ENCODE measurements at places on chromosomes 4 and X.

DNA sequence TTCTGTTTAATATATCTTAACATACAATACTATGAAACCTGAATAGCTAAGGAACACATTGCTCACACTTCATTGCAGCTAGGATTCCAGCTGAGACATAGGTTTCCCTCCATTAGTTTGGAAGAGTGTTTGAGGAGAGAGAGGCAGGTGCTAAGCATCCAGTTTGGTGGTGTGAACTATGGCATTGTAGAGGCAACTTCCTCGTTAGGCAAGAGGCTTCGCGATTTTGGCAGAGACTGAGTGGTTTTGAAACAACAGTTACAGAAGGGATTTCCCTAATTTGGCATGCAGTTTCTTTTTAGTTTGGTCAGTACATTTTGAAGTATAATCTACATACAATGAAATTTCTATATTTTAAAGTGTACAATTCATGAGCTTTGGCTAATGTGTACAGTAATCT is 117.1 kb upstream of the BMP3 start:
- no peak for DNase-seq

- no peak for DNase-seq
These were observed 45.8 kb downstream of the TET2 start for GRCh38 chr4:105192474-105192873.

DNA sequence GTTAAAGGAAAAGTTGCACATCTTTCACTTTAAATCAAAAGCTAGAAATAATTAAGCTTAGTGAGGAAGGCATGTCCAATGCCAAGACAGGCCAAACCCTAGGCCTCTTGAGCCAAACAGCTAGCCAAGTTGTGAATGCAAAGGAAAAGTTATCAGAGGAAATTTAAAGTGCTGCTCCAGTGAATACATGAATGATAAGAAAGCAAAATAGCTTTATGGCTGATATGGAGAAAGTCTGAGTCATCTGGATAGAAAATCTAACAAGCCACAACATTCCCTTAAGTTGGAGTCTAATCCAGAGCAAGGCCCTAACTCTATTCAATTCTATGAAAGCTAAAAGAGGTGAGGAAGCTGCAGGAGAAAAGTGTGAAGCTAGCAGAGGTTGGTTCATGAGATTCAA is 23.8 kb downstream of the NPFFR2 start:
- no peak for DNase-seq

DNA sequence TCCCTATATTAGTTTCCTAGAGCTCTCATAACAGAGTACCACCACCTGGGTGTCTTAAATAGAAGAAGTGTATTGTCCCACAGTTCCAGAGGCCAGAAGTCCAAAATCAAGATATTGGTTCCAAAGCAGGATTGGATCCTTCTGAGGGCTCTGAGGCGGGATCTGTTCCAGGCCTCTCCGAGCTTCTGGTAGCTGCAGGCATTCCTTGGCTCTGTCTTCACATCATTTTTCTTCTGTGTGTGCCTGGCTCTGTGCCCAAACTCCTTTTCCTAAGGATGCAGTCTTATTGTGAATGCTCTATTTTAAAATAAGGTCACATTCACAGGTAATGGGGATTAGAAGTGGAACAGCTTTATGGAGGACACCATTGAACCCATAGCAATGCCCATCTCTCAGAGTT is 253.7 kb upstream of the TAPT1 start:
- no peak for DNase-seq

Measured in stimulated activated CD4-positive, alpha-beta T cell treated with anti-CD3 and anti-CD28 coated beads, Interleukin-1b, Interleukin-23, amount 100 ng/mL, for 4 hours (primary cell).